Esophagus muscularis mucosa (tissue), 4 donors: ENCODE measurements at places on chromosomes 16 and 17. TPM values are rescaled to one million over a fixed set of nuclear protein-coding genes. Genes with fewer than 3 reads are reported as not detected.

DNA sequence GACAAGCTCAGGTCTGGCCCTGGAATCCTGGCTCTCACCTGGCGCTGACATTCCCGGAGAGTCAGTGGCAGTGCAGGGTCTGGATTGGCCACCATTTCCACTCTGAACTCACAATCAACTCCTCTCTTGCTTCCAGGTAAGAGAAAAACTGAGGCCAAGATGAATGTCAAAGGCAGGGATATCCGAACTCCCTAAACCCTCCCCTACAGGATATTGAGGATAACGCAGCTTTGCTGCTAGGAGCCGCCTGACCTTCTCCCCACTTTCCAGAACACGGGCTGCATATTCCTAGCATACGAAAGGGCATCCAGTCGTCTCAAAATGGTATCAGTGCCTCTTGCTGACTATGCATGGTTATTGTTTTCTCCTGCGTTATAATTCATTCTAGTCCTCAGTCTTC is 473.4 kb downstream of the SOX9 start:
- H3K36me3 ChIP-seq, result no peaks in the 10 kb centered on the region
- H3K27me3 ChIP-seq, result no peaks in the 10 kb centered on the region
- peaks cover 20% of the 10 kb centered on the region for H3K4me1 ChIP-seq
- no peak overlapping the region for H3K4me3 ChIP-seq
- no peak for DNase-seq

The KRT33A gene
- total RNA-seq, result not detected

DNA sequence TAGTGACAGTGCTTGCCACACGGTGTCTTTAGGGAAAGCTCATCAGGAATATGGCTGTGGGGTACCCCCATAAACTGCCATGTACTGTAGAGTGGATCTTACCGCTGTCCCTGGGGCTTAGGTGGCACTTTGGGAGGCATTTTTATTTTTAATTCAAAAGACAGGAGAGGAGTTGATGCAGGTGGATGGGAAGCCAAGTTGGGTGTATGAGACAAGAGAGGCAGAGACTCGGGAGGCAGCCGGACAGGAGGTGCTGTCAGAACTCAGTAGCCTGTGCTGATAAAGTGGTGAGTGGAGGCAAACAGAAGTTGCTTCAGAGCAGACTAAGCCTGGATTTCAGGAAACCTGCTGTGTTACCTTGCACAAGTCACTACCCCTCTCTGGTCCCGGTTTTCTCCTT is 185.9 kb downstream of the TMEM132E start:
- no peak for DNase-seq
- H3K27me3 ChIP-seq, result no peaks in the 10 kb centered on the region
- H3K27ac ChIP-seq, result no peak overlapping the region

The DEXI gene
- total RNA-seq, result 119 TPM

The ABCC3 gene
- 2.9 TPM for total RNA-seq

- H3K27ac ChIP-seq, result peak overlapping the region; percentile 62
- H3K4me3 ChIP-seq, result no peak overlapping the region
- peaks cover 5% of the 10 kb centered on the region for H3K36me3 ChIP-seq
- DNase-seq, result no peak
- H3K4me1 ChIP-seq, result peaks cover 46% of the 10 kb centered on the region
- peaks cover 45% of the 10 kb centered on the region for H3K27me3 ChIP-seq
Observed at GRCh38 chr16:57639172-57639887, 10.9 kb downstream of the ADGRG1 start.

GRCh38 chr16:54241525-54241924 is 45.1 kb downstream of the IRX3 start:
- no peaks in the 10 kb centered on the region for H3K27me3 ChIP-seq
- H3K27ac ChIP-seq, result no peak overlapping the region
- no peaks in the 10 kb centered on the region for H3K4me1 ChIP-seq
- H3K36me3 ChIP-seq, result no peaks in the 10 kb centered on the region

- peak overlapping the region; percentile 57 for H3K27ac ChIP-seq
- no peaks in the 10 kb centered on the region for H3K36me3 ChIP-seq
Observed at GRCh38 chr17:2723997-2724783, 12.6 kb upstream of the CLUH start.

DNA sequence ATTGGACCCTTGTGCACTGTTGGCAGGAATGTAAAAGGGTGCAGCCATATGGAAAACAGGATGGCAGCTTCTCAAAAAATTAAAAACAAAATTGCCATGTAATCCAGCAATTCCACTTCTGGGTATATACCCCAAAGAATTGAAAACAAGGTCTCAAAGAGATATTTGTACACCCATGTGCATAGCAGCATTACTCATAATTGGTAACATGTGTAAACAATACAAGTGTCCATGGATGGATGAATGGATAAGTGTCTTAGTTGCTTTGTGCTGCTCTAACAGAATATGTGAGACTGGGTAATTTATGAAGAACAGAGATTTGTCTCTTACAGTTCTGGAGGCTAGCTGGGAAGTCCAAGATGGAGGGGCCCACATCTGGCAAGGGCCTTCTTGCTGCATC is 3.8 kb upstream of the RUNDC3A start:
- no peak overlapping the region for H3K4me3 ChIP-seq
- H3K4me1 ChIP-seq, result peaks cover 16% of the 10 kb centered on the region
- no peak overlapping the region for H3K27ac ChIP-seq
- H3K36me3 ChIP-seq, result no peaks in the 10 kb centered on the region
- H3K27me3 ChIP-seq, result no peaks in the 10 kb centered on the region

The TP53TG3 gene
- not detected for total RNA-seq

DNA sequence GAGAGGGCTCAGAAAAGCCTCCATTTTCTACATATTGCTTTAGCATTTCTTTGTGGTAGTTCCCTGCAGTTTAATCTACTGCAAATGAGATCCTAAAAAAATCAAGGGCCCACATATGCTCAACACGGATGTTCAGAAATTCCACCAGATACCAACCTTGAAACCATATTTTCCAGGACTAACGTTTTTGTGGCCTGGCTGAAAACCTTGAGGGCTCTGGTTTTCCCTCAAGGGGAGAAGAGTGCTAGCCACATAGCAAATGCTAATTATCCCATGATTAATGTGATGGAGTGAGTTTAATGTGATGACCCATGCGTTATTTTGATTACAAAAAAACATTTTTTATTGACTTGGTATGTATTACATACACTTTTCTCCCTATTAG is 68.9 kb downstream of the SNX11 start:
- no peak for DNase-seq
- no peak overlapping the region for H3K4me3 ChIP-seq
- H3K27ac ChIP-seq, result no peak overlapping the region

DNA sequence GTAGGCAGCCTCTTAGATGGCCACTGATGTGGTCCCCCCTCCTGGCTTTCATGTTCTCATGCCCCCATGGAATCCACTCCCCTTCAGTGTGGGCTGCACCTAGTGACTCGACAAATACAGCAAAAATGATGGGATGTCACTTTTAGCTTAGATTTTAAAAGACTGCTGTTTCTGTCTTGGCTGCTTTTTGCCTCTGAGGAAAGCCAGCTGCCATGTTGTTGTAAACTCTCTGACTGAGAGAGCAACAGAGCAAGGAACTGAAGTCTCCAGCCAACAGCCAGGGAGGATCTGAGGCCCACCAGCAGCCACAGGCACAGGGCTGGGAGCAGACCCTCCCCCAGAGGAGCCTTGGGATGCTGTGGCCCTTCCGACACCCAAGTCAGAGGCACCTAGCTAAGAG is 60.6 kb upstream of the MARCHF10 start:
- no peak for DNase-seq
- no peak overlapping the region for H3K27ac ChIP-seq
- H3K36me3 ChIP-seq, result no peaks in the 10 kb centered on the region
- no peaks in the 10 kb centered on the region for H3K27me3 ChIP-seq
- no peak overlapping the region for H3K4me3 ChIP-seq

The BIRC5 gene
- under 0.01 TPM for total RNA-seq

DNA sequence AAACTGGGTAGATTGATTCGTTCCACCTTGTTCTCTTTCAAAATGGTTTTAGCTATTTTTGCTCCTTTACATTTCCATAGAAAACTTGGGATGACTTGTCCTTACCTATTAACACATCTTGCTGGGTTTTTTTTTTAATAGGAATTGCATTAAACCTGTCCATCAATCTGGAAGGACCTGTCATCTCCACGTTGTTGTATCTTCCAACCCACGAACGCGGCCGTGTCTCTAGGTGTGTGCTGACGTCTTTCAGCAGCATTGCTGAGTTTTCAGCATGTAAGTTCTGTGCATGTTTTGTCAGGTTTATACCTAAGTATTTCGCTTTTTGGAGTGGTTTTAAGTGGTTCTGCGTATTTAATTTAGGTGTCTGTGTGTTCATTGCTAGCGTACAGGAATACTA is 60.4 kb upstream of the GNG13 start:
- H3K27ac ChIP-seq, result no peak overlapping the region
- no peaks in the 10 kb centered on the region for H3K4me1 ChIP-seq
- H3K27me3 ChIP-seq, result no peaks in the 10 kb centered on the region
- no peaks in the 10 kb centered on the region for H3K36me3 ChIP-seq

The TSPOAP1 gene
- 18.0 TPM for total RNA-seq

GRCh38 chr16:84584678-84585077 is 33.2 kb downstream of the COTL1 start:
- no peak overlapping the region for H3K27ac ChIP-seq
- H3K4me1 ChIP-seq, result no peaks in the 10 kb centered on the region
- H3K36me3 ChIP-seq, result peaks cover 8% of the 10 kb centered on the region

- H3K4me3 ChIP-seq, result no peak overlapping the region
- H3K27ac ChIP-seq, result peak overlapping the region; percentile 86
- peaks cover 100% of the 10 kb centered on the region for H3K36me3 ChIP-seq
- H3K4me1 ChIP-seq, result peaks cover 81% of the 10 kb centered on the region
- DNase-seq, result no peak
Observed at GRCh38 chr17:82247856-82248671, 19.2 kb downstream of the SLC16A3 start.

GRCh38 chr16:81694494-81695280 is 84.4 kb upstream of the PLCG2 start:
- H3K4me1 ChIP-seq, result peaks cover 60% of the 10 kb centered on the region
- no peak overlapping the region for H3K4me3 ChIP-seq
- peaks cover 59% of the 10 kb centered on the region for H3K36me3 ChIP-seq
- peak overlapping the region; percentile 82 for H3K27ac ChIP-seq
- H3K27me3 ChIP-seq, result no peaks in the 10 kb centered on the region
- no peak for DNase-seq

DNA sequence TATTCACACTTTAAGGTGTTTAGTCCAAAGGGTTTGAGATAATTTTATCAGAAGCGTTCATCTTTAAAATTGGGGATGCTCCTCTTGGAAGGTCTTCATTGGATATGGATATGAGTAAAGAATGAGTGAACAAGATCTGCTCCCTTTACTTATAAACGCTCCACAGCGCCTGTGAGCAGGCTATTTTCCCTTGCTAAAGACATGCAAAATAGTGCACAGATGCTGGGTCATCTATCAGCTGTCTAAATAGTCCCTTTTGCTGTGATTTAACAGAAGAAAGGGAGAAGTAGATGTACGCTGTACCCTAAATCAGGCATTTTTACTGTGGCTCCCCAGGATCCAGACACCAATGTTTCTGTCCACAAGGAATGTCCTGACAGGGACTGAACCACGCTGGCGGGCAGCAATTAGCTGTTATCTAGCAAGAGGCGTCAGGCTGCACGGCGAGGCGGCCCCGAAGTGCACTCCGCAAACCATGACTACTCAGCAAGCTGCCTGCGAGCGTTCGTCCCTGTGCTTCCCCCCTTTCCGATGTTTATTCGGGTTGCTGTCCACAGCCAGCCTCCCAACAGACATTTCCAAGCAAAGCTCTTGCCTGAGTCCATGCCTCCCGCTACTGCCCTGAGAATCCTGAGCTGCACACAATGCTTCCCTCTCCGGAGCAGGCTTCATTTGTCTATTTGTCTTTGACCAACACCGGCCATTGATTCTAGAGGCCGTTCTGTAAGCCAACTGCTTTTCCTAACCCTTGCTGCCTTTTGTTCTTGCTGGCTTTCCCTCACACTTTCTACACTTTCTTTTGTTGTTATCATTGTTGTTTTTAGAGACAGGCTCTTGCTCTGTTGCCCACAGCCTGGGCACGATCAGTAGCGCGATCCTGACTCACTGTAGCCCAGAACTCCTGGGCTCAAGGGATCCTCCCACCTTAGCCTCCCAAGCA is 55.7 kb upstream of the CNEP1R1 start:
- no peak overlapping the region for H3K27ac ChIP-seq
- H3K4me3 ChIP-seq, result no peak overlapping the region
- no peaks in the 10 kb centered on the region for H3K4me1 ChIP-seq
- no peaks in the 10 kb centered on the region for H3K36me3 ChIP-seq
- H3K27me3 ChIP-seq, result peaks cover 30% of the 10 kb centered on the region

GRCh38 chr17:29595107-29595942 is 2.4 kb downstream of the ANKRD13B start:
- H3K4me1 ChIP-seq, result peaks cover 53% of the 10 kb centered on the region
- no peaks in the 10 kb centered on the region for H3K27me3 ChIP-seq
- H3K4me3 ChIP-seq, result no peak overlapping the region
- H3K36me3 ChIP-seq, result no peaks in the 10 kb centered on the region

The ATF7IP2 gene
- total RNA-seq, result 8.3 TPM

The STH gene
- total RNA-seq, result not detected

The PIRT gene
- 1.7 TPM for total RNA-seq

DNA sequence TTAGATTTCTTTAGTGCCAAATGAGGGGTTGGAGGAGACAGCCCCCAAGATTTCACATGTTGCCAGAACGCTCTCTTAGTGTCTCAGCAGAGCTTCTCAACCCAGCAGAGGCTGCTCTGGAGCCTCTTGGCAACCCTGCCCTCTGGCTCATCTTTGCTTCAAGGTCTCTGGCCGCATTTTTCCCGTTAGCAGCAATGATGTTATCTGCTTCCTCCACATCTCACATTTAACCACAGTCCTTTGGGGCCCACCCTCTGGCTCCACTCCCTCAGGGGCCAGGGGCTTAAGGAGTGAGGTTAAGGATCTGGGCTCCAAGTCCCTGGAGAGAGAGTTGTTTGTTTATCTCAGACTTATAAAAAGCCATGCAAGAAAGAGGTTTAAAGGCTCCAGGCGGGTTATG is 3.3 kb upstream of the XYLT1 start:
- no peak for DNase-seq
- no peaks in the 10 kb centered on the region for H3K36me3 ChIP-seq
- H3K4me1 ChIP-seq, result peaks cover 28% of the 10 kb centered on the region
- H3K4me3 ChIP-seq, result no peak overlapping the region
- H3K27ac ChIP-seq, result no peak overlapping the region
- no peaks in the 10 kb centered on the region for H3K27me3 ChIP-seq

- no peaks in the 10 kb centered on the region for H3K27me3 ChIP-seq
- H3K4me1 ChIP-seq, result peaks cover 58% of the 10 kb centered on the region
- peak overlapping the region; percentile 95 for H3K27ac ChIP-seq
- no peak overlapping the region for H3K4me3 ChIP-seq
- H3K36me3 ChIP-seq, result peaks cover 11% of the 10 kb centered on the region
- no peak for DNase-seq
Observed at GRCh38 chr17:82493226-82493781, 26.2 kb upstream of the FOXK2 start.

DNA sequence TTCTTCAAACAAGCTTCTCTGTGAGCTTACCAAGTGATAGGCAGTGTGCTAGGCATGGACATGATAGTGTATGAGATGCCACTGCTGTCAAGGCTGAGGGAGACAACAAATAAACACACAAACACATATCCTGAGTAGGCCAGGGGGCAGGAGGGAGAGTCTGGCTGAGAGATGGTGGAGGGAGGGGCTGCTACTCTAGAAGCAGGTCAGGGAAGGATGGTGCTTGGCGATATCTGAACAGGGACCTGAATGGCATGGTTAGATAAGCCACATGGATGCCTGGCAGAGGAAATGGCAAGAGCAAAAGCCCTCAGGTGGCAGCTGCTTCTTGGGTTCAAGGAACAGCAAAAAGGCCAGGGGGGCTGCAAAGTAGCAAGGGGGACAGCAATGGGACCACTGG is 8.6 kb upstream of the CHST6 start:
- no peak overlapping the region for H3K27ac ChIP-seq
- no peak for DNase-seq
- H3K4me1 ChIP-seq, result peaks cover 16% of the 10 kb centered on the region
- H3K4me3 ChIP-seq, result no peak overlapping the region
- H3K27me3 ChIP-seq, result no peaks in the 10 kb centered on the region

The SOX8 gene
- total RNA-seq, result 4.5 TPM
